ENCODE measurements at places on chromosomes 5 and 9.

DNA sequence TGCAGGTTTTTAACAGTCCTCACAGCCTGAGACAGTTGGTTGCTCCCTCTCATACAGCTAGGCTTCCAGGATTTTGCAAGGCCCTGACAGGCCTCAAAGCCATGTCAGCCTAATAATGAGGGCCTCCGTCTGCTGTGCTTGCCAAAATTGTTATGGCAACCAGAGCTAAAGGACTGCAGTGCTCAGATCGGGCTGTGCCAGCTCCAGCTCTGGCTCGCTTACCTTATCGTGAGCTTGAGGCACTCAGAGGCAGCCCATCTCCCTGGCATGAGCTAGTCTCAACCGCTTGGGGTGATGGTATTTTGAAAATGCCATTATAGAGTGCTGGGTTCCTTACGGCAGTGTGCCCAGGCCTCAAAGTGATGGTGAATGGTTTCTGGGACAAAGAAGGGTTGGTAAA is 8.4 kb downstream of the MTAP start:
- DNase-seq = no peak

- DNase-seq = no peak
These were observed 291.9 kb downstream of the DMAC1 start for GRCh38 chr9:7507566-7508270.

- no peak for DNase-seq
These were observed 493.5 kb downstream of the SEMA5A start for GRCh38 chr5:9052421-9052820.

- peak; percentile 43 for DNase-seq
These were observed 28.5 kb downstream of the FUBP3 start for GRCh38 chr9:130607640-130608420.

- no peak for DNase-seq
These were observed 25.5 kb upstream of the RUSC2 start for GRCh38 chr9:35464141-35465025.

GRCh38 chr5:124812771-124813358 is 66.4 kb upstream of the ZNF608 start:
- no peak for DNase-seq

DNA sequence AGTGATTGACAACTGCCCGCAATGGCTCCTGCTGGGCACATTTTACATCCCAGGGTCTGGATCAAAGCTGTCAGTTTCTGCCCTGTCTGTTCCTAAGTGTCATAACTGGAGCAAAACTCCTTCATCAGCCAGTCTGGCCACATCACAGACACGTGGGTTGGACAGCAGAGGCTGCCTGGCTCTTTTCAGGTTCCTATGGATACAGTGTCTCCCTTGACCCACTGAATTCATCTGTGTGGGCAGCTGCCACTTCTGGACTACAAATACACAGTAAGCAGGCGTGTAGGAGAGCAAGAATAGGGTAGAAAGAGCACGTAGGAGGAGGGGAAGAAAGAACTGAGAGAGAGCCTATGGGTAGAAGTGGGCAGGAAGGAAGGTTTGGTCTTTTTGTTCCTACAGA is 238.0 kb downstream of the ENC1 start:
- DNase-seq = no peak

- no peak for DNase-seq
These were observed 488.0 kb downstream of the MAN2A1 start for GRCh38 chr5:110177729-110178128.

Measured in fibroblast of skin of right quadriceps (primary cell).